PC-9 (cell line): ENCODE measurements at places on chromosomes 2 and 18.

- no peak for DNase-seq
Measured at GRCh38 chr2:135792401-135793150, 44.4 kb downstream of the LCT start.

DNA sequence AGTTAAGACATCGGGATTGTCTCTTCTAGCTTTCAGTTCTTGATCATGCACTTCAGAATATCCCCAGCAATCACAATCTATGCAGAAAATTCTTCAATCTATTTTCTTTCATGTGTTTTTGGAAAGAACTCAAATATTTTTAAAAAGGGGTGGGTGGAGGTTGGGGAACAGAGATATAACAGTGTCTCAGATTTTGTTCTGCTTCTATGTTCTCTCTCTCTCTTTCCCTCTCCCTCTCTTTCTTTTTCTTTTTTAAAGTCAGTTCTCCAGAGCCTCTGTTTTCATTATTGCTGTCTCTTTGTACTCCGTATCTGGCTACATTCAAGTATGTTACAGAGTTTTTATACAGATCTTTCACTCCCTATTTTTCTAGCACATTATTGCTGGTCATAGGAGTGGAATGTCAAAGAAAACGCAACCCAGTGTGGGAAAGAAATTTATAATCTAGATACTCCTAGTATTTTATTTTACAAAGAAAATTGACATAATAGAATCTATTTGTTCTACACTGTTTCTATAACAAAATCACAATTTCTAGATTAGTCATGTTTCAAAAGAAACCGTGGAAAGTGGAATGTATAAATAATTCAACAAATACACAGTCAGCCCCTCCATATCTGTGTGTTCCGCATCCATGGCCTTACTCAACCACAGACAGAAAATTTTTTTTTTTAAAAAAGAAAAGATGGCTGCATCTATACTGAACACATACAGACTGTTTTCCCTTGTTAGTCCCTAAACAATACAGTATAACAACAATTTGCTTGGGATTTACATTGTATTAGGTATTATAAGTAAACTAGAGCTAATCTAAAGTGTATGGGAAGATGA, 11.2 kb upstream of the NEMP2 start:
- no peak for DNase-seq

- no peak for DNase-seq
Measured at GRCh38 chr18:33839452-33840211, 261.6 kb downstream of the ASXL3 start.

DNA sequence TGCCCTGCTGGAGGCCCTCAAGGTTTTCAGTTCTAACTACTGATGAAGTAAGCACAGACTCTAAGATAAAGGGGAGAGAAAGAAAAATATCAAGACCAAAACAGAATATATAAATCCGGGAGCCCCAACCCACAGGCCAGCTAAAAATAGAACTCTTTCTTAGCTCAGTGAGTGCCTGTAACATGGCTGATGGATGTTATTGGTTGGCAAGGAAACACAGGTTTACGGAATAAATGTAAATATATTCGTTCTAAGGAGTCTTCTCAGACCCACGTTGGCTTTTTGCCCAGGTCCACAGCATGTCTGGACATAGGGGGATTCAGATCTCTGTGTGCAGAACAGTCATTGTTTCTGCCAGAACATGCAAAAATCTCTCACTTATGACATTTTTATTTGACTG, 139.0 kb upstream of the SERPINE2 start:
- DNase-seq: no peak

GRCh38 chr18:13562494-13563029, 163.8 kb downstream of the FAM210A start:
- DNase-seq: no peak

DNA sequence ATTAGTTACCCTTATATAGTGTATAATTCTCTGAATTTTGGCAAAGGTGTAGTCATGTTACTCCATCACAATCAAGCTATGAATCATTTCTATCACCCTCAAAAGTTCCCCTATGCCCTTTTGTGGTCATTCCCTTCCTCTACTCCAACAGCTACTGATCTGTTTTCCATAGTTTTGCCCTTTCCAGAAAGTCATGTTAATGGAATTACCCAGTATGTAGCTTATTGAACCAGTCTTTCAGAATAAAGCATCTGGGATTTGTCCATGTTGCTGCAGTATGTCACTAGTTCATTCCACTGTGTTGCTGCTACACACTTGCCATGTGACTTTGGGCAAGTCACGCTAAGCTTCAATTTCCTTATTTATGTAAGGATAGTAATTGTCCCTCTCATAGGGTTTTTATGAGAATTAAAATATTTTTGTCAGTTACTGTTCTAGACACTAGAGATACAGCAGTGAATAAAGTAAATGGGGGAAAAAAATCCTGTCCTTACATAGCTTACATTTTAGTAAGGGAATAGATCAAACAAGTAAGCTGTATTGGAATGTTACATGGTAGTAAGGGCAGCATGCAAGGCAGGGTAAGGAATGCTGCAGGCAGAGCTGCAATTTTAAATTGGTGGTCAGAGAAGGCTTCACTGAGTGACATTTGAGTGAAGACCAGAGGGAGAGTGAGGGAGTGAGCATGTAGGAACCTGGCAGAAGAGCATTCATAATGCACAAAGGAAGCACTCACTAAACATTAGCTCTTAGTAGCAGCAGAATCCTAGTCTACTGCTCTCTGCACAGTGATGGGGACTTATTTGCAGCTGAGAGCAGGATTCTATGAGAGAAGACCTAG, 80.3 kb upstream of the TSPYL6 start:
- no peak for DNase-seq

DNA sequence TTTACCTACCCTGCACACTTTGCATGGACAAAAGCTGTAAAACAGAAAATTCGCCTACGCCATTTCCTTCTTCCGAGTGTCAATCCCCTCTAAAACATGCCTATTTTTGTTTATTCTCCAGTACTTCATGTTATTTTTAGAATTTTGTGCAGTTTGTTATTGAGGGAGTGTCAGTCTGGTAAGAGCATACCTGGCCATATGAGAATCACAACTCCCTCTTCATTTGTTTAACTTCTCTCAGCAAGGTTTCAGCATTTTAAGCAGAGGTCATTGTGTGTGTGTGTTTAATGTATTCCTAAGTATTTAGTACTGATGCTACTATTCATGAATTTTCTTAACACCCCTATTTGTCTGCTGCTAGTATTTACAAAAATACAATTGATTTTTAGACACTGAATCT, 49.4 kb downstream of the SMAD2 start:
- no peak for DNase-seq

DNA sequence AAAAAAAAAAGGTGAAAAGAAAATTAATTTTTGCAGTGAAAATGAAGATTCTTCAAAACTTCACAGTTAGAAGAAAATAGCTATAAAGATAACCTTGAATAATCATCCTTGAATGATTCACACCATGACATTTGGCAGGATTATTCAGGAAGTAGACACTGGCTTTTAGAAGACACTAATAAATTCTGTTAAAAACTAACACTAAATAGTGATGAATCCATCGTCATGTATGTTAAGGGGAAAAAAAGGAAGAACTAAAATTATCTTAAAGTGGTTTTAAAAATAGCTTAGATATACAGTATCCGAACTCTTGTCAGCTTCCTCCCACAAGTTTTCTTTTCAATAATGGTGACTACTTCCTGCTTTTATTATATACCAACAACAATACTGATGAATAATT, 10.2 kb downstream of the USP37 start:
- no peak for DNase-seq

- DNase-seq: no peak
Measured at GRCh38 chr2:239467281-239467955, 66.6 kb upstream of the HDAC4 start.

- no peak for DNase-seq
Measured at GRCh38 chr18:44961288-44961995, 280.8 kb downstream of the SETBP1 start.

DNA sequence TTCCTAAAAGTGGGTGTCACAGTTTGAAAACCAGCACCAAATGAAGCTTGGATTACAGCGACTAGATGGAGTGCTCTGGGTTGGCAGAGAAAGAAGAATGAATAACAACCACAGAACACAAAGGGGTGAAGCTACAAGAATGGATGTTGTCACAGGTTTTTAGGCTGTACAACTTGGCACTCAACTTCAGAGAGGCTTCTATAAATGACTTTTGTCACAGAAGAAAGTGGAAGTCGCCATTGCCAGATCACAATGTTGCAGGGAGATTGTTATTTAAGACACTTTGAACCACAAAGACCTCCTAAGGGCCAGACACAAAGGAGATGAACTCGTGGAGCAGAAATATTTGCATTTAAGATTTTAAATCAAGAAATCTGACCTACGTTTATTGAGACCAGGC, 354.2 kb downstream of the CDH7 start:
- no peak for DNase-seq

- DNase-seq: no peak
Measured at GRCh38 chr2:198045227-198045626, 240.8 kb downstream of the PLCL1 start.

DNA sequence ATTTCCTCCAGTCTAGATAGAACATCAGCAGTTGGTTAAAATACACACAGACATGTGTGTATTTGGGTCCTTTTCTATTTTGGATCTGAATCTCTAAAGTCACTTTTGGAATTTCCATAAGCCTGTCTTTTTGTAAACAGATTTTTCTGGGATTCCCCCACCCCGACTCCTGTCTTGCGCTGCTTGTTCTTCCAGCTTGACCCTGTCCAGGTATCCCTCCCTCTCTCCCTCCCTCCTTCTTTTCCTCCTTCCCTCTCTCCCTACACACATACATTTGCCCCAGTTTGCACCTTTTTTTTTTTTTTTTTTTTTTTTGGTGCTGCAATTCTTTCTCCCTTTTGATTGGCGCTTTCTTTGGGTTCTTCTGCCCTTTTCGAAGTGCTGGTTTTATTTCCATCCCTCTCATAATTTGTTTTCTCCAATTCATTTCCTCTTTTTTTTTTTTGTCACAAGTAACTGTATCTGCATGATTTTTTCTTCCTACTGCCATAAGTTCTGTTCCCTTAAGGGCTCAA, 114.8 kb upstream of the SERTAD2 start:
- no peak for DNase-seq

DNA sequence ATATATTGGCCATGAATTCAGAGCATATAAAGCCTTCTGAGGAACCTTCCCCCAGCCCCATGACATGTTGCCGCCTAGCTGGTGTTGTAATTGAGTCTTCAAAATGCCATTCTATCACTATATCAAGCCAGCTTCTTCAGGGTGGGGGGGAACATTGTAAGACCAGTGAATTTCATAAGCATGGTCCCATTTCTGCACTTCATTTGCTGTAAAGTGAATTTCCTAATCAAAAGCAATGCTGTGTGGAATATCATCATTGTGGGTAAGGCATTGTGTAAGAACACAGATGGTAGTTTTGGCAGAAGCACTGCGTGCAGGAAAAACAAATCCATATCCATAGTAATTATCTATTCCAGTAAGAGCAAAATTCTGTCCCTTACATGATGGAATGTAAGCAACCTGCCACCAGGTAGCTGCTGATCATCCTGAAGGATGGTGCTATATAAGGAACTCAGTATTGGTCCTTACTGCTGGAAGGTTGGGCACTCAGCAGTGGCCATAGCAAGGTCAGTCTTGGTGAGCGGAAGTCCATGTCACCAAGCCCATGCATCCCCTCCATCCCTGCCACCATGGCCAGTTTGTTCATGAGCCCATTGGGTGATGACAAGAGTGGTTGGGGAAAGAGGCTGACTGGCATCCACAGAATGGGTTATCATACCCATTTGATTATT, 159.4 kb downstream of the COPS8 start:
- no peak for DNase-seq

DNA sequence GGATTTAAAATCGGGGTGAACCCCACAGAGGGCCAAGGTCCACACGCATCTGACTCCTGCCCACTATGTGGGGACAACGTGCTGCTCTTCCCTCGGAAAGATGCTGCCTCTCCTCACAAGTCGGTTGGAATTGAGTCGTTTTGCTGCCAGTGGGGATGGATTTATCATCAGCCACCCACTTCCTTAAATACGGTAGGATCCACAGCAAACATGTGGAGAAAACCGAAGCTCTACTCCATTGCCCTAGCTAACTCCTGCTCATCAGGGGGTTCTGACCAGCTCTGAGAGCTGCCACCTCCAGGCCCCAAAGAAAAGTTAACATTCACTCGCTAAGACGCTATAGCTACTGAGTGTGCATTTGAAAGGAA, 80.9 kb downstream of the CHRNA1 start:
- no peak for DNase-seq

DNA sequence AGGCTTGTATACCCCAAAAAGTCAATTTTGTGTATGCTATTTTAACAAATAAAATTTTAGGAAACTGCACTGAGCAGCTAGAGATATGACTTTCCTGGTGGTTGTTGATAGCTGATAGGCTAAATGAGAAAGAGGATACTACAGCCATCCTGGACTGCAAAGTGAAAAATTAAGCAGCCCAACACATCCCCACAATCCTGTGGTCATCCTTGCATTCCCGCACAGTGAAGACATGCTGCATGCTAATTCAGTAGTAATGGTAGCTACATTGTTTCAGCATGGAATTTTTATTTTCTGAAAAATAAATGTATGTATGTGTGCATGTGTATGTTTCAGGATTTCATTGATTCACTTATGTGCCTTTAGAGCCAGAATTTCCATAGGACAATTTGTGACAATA, 124.2 kb upstream of the CCDC68 start:
- no peak for DNase-seq

GRCh38 chr18:62445386-62445917, 77.4 kb upstream of the ZCCHC2 start:
- peak; percentile 79 for DNase-seq
